ENCODE measurements at places on chromosomes 6 and 20. TPM values are rescaled to one million over a fixed set of nuclear protein-coding genes. Genes with fewer than 3 reads are reported as not detected.

The KIAA1755 gene
- 2.0 TPM for total RNA-seq

The HLA-G gene
- 0.80 TPM for total RNA-seq

The TNFRSF6B gene
- total RNA-seq: 15.3 TPM

The MEI4 gene
- not detected for total RNA-seq

The CST2 gene
- not detected for total RNA-seq

The MCHR2 gene
- total RNA-seq: not detected

The FAM217A gene
- not detected for total RNA-seq

The EMILIN3 gene
- total RNA-seq: 5.0 TPM

The PRPH2 gene
- total RNA-seq: 0.38 TPM

GRCh38 chr6:149366267-149366921 lies 33.7 kb upstream of the SUMO4 start:
- DNase-seq: no peak

DNA sequence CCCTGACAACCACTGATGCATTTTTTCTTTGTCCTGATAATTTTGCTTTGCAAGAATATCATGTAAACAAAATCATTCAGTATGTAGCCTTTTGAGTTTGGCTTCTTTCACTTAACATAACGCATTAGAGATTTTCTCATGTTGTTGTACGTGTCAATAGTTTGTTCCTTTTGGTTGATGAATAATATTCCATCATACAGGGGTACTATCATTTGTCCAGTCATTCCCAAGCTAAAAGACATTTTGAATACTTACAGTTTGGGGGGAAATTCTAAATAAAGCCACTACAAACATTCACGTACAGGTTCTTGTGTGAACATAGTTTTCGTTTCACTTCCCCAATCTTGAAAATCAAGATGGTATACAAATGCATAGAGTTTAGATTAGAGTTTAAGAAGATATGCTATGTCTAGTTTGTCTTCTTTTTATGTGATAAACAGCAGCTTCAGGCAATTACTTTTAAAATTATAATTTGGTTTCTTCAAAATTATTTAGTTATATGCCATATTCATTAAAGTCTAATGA lies 5.2 kb downstream of the HAO1 start:
- DNase-seq: no peak

DNA sequence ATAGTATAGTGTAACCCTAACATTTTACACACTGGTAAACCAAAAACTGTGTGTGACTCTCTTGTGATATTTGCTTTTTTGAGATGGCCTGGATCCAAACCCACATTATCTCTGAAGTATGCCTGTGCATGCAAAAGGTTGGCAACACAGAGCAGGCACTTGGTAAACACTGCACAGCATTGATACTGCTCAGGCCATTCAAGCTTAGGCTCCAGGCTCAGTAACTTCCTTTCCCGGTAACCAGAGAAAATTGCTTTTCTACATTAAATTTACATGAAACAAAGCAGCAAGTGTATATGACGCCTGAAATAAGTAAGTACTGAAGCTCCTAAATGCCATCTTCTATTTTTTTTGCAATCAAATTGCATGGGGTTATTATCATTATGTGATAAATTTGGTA lies 205.7 kb downstream of the EPM2A start:
- no peak for DNase-seq

- DNase-seq: no peak
Measured at GRCh38 chr20:44931911-44932310, 22.1 kb downstream of the PABPC1L start.

DNA sequence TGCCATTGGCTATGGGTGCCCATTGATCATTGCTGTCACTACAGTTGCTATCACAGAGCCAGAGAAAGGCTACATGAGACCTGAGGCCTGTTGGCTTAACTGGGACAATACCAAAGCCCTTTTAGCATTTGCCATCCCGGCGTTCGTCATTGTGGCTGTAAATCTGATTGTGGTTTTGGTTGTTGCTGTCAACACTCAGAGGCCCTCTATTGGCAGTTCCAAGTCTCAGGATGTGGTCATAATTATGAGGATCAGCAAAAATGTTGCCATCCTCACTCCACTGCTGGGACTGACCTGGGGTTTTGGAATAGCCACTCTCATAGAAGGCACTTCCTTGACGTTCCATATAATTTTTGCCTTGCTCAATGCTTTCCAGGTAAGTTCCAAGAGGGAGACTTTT lies 16.4 kb downstream of the ADGRF4 start:
- no peak for DNase-seq

DNA sequence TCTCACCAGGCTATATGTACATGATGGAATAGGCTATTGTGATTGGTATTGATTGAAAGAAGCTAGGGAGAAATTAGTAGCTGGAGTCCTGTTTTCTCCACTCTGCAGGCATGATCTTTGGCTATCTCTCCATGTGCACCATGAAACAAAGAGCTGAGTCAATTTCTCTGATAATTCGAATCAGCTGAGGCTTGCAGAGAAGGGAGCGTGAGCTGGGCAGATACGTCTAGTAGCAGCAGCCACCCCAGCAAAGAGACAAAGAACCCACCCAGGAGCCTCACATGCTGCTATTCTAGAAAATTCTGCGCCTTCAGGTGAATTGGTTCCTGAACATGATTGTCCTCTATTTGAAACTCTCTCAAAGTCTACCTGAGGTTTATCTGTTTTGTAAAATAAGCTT lies 6.9 kb upstream of the SGK1 start:
- DNase-seq: no peak

DNA sequence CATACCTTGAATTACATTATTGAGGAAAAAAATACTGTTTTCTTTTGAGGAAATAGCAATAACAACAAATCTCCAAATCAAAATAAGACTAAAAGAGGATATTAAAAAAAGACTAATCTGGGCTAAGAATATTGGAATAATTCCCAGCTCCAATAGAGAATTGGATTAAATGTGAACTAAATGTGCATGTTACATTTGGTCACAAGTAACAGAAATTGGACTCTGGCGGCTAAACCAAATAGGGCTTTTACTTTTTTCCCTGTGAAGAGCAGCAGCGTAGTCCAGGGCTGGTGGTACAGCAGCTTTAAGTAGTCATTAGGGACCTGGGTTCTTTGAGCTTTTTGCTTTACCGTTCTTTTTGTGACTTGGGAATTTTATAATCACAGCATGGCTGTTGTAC lies 71.9 kb downstream of the ELOVL2 start:
- no peak for DNase-seq

- no peak for DNase-seq
Measured at GRCh38 chr6:169189686-169190085, 64.0 kb downstream of the THBS2 start.

- DNase-seq: no peak
Measured at GRCh38 chr6:108164815-108165706, 761 bp upstream of the NR2E1 start.

- DNase-seq: no peak
Measured at GRCh38 chr6:32436186-32436585, 3.5 kb upstream of the HLA-DRA start.

- DNase-seq: no peak
Measured at GRCh38 chr6:126148853-126149252, 162.5 kb downstream of the TRMT11 start.

GRCh38 chr6:26347699-26348098 lies 17.3 kb upstream of the BTN3A2 start:
- DNase-seq: no peak

- DNase-seq: no peak
Measured at GRCh38 chr6:94127716-94128115, 708.4 kb upstream of the EPHA7 start.

DNA sequence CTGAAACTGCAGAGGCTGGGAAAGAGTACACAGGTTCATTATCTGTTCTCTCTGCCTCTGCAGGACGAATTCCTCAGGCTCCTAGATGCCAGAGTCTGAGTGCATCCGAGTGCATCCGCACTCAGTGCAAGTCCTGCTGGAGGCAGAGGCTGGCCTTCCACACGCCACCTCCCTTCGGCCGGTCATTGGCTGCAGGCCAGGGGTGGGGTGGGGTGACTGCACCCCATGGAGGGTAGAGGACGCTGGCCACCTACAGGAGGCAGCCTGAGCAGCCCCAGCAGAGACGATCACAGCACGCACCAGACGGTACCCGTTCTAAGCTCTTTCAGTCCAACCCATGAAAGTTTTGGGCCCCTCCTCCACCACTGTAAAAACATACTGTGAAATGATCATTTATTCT lies 11.7 kb downstream of the SFT2D1 start:
- DNase-seq: no peak

- DNase-seq: no peak
Measured at GRCh38 chr6:129946439-129947140, 71.8 kb upstream of the L3MBTL3 start.

DNA sequence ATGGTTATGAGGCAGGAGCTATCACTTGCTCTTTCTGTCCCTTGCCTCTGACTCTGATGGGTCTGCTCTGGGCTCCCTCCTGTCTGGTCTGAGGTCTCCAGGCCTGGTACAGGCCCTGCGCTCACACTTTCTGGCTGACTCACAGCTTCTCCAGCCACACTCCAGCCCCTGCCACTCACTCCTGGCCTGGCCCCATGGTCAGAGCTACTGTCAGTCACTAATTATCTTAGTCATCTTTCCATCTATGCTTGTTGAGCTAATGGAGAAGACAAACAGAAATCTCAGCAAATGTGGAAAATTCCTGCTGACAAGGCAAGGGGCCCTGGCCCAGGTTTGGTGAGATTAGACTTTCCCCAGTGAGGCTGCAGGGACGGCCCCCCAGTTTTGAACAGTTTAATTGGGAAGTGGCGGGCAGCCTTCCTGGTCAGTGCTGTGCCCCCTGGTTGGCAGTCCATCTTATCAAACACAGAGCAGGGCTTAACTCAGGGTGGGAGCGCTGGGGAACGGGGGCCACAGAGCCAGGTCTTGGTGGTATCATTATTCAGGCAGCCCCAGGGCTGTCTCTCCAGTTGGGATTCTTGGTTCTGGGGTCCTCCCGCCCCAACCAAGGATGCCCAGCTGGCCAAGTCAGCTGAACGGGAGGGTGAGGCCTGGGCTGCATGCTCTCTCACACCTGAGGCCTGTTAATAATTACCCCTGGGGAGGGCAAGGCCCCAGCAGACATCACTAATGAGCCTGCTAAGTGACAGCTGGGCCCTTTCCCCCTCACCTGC lies 63.4 kb downstream of the VEGFA start:
- no peak for DNase-seq

DNA sequence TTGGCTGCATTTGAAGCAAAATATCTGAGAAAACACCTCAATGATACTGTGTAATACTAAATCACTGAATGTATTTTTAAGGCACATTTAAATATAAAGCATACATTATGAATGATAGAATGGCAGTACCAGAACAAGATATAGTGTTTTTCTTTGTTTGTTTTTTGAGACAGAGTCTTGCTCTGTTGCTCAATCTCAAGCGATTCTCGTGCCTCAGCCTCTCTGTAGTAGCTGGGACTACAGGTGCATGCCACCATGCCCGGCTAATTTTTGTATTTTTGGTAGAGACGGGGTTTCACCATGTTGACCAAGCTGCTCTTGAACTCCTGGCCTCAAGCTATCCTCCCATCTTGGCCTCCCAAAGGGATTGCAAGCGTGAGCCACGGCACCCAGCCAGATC lies 2.3 kb upstream of the BICRAL start:
- no peak for DNase-seq

GRCh38 chr6:166364456-166364855 lies 18.3 kb downstream of the MPC1 start:
- no peak for DNase-seq

GRCh38 chr6:29675561-29675960 lies 5.4 kb downstream of the ZFP57 start:
- no peak for DNase-seq

DNA sequence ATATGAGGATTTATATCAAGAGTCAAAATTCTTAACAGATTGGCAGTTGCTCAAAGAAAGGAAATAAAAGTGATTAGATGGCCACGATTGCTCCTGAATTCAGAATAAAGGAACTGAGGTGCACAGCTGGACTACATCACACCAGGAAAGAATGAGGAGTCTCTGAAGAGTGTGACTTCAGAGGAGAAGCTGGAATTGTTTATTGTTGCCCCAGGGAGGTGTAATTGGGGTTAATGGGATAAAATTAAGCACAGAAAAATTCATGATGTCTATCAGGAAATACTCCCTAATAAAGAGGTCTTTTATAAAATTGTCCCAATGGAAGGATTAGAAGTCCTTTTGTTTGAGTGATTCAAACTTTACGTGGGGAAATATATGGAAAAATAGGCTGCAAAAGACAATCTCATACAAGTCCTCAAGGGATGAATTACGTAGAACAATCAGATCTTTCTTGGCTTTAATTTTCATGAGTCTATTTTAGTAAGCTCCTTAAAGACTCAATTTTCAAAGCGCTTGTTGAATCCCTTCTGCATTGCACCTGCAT lies 208.6 kb upstream of the RNF217 start:
- DNase-seq: no peak

DNA sequence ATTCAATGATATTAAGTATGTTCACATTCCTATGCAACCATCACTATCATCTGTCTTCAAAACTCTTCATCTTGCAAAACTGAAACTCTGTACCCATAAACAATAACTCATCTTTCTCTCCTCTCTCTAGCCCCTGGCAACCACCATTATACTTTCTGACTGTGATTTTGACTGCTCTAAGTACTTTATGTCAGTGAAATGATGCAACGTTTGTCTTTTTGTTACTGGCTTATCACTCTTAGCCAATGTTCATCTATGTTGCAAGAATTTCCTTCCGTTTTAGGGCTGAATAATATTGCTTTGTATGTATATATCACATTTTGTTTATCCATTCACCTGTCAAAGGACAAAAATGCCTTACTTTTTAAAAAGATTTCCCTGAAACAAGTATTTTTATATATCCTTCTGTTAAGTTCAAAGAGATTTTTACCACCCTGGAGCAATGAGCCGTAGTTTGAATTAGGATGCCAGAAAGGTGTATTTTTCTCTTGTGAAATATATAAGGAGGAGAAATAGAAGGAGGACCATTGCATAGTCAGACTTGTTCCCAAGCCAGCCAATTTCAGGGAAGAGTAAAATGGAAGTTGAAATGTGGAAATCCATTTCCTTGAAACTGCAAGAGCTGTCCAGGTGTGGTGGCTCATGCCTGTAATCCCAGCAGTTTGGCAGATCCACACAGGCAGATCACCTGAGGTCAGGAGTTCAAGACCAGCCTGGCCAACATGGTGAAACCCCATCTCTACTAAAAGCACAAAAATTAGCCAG lies 4.0 kb upstream of the CGAS start:
- no peak for DNase-seq

GRCh38 chr20:5000263-5001173 lies 792 bp downstream of the SLC23A2 start:
- DNase-seq: peak; percentile 70
